Aorta (tissue), 5 donors: ENCODE measurements at places on chromosomes 2 and 18. TPM values are rescaled to one million over a fixed set of nuclear protein-coding genes. Genes with fewer than 3 reads are reported as not detected.

The PUS10 gene
- 3.3 TPM for total RNA-seq

The HOXD3 gene
- total RNA-seq = 13.4 TPM

The REG3G gene
- 0.96 TPM for total RNA-seq

The CYS1 gene
- total RNA-seq = 11.4 TPM

The GALR1 gene
- total RNA-seq = 0.24 TPM

The PROKR1 gene
- not detected for total RNA-seq

The FAM117B gene
- total RNA-seq = 4.3 TPM

The FKBP1B gene
- 7.3 TPM for total RNA-seq

The CYTIP gene
- total RNA-seq = 21.1 TPM

The RGPD6 gene
- total RNA-seq = 42.8 TPM

GRCh38 chr2:45804987-45805755 is 153.7 kb downstream of the PRKCE start:
- no peak for DNase-seq

DNA sequence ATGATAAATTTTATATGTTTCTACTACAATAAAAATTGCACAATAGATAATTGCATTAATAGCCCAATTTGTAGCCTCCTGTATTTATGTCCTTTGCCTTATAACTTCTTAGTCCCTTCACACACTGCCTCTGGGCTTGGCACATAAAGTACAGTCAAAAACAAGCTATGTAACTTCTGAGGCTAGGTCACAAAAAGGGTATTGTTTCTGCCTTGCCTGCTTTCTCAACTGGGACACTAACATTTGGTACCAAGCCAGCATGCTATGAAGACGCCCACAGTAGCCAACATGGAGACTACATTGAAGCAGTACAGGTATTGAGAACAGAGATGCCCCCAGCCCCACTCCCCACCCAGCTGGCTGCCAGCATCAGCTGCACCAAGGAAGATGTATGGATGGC is 5.4 kb upstream of the SLC3A1 start:
- no peak for DNase-seq

DNA sequence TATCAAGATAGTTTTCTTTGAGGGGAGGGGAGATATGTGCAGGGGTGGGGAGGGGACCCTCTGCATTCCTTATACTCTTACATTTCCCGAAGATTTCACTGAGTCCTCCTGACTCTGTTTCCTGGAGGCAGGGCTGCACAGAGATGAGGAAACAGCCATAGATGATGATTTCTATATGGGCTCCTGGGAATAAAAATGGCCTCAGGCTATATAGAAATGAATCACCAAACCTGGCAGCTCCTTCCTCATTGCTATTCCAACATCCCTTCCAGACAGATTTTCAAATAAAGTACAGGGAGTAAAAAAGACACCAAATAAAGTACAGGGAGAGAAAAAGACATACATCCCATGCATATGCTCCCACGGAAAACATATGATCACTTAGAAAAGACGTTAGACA is 474.8 kb upstream of the RAB6C start:
- DNase-seq = no peak

DNA sequence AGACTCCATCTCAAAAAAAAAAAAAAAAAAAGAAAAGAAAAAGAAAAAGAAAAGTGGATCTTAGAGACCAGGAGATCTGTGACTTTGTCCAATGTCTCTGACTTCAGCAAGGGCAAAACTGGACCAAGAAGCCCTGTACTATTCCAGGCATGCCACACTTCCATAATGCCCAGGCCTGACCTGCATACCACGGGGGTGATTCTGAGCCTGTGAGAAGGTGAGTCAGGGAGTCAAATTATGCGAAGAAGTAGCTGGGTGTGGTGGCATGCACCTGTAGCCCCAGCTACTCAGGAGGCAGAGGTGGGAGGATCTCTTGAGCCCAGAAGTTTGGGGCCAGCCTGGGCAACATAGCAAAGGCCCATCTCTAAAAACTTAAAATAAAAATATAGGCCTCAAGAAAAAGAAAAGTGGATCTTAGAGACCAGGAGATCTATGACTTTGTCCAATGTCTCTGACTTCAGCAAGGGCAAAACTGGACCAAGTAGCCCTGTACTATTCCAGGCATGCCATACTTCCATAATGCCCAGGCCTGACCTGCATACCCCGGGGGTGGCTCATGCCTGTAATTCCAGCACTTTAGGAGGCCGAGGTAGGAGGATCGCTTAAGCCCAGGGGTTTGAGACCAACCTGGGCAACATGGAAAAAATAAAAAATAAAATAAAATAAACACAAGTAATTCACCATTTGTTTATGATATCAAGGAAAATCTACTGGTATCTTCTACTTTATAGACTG is 12.2 kb upstream of the PUM2 start:
- DNase-seq = no peak

DNA sequence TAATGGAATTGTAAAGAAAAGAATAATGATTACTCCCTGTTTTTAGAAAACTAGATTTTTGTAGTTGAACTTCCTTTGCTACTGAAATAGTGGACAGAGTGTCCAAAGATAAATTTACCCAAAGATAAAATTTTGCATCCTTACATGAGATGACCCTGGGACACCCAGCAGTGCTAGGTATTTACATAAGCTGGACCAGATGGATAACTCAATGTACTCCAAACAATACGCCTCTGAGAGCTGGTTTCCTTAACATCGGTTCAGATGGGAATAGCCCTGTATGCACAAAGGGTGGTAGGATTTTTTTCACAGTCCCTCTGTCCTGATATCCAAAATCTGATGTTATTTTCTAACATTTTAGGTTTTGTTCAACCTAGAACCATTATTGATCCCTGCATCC is 432.1 kb upstream of the ID2 start:
- no peak for DNase-seq

DNA sequence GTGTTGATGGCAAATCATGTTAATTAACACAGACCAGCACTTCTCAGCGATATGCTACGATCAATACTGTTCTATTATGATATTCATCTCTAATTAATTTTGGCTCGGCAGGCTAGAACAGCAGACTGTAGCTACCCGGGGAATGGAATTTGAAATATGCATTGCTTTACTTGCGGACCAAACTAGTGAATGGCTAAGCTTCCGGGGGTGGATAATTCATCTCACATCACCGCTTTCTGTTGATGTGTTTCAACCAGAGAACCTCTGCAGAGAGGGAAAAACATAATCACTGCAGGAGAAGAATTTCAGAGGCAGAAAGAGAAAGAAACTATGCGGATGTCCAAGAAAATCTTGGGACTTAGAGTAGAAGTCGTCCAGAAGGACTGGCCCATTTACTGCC is 490.9 kb downstream of the STK39 start:
- DNase-seq = no peak

GRCh38 chr18:906416-907114 is 1.9 kb downstream of the ADCYAP1 start:
- no peak for DNase-seq

- no peak for DNase-seq
These were observed 102.7 kb upstream of the PTPRM start for GRCh38 chr18:7464245-7464966.

GRCh38 chr2:191638079-191638801 is 39.7 kb upstream of the NABP1 start:
- peak; percentile 41 for DNase-seq

- no peak for DNase-seq
These were observed 117.6 kb downstream of the CAMKMT start for GRCh38 chr2:44479127-44479887.

DNA sequence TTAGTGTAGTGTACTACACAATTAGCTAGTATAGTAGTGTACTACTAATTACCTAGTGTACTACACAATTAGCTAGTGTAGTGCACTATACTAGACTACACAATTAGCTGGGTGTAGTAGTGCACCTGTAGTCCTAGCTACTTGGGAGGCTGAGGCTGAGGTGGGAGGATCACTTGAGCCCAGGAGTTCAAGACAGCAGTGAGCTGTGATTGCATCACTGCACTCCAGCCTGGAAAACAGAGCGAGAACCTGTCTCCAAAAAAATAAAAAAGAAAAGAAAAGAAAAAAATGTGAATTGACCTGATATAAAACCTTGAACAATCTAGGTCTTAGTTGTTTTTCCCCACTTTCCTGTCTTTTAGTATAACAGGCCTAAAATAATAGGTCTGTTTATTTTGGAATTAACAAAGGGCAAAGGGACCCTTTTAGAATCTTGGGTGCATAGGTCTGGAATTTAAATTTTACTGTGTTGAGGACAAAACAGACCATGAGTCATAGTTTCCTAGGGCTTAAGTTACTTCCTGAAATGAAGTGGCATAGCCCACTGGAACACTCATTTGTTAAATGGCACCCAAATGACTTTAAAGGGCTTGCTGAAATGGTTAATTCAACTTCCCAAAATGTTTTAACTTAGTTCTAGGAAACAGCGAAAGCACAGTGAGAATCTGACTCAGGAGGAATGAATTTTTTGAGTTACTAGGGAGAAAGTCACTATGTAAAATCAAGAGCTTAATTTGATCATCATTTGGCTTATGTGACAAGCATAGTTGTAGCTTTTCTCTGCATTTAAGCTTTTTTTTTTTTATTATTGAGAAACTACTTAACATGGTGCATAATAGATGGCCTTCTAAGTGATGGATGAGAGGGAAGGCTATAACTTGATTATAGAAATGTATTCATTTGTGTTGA is 50.7 kb upstream of the ARL5A start:
- no peak for DNase-seq

GRCh38 chr18:46320928-46321711 is 216.9 kb downstream of the HAUS1 start:
- DNase-seq = no peak

GRCh38 chr2:132977812-132978529 is 308.0 kb upstream of the LYPD1 start:
- no peak for DNase-seq

DNA sequence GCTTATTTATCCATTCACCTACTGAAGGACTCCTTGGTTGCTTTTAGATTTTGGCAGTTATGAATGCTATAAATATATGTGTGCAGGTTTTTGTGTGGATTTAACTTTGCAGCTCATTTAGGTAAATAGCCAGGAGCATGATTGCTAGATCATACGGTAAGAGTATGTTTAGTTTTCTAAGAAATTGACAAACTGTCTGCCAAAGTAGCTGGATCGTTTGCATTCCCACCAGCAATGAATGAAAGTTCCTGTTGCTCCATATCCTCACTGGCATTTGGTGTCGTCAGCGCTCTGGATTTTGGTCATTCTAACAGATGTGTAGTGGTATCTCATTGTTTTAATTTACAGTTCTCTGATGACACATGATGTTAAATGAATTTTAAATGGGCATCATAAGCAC is 8.7 kb upstream of the DIPK1C start:
- no peak for DNase-seq
